ENCODE measurements at places on chromosomes 16 and 17. TPM values are rescaled to one million over a fixed set of nuclear protein-coding genes. Genes with fewer than 3 reads are reported as not detected.

The CCDC144A gene
- total RNA-seq = 3.9 TPM

The KCNH6 gene
- total RNA-seq = not detected

The DHODH gene
- total RNA-seq = 3.9 TPM

The POLR2C gene
- 60.7 TPM for total RNA-seq

The SLFN14 gene
- total RNA-seq = not detected

The JPH3 gene
- 0.55 TPM for total RNA-seq

The FBXW10B gene
- not detected for total RNA-seq

The ZP2 gene
- total RNA-seq = not detected

The FOXC2 gene
- 0.28 TPM for total RNA-seq

The OTOP2 gene
- not detected for total RNA-seq

The EXOC3L1 gene
- 1.1 TPM for total RNA-seq

The FBXL16 gene
- 1.4 TPM for total RNA-seq

The ELMO3 gene
- total RNA-seq = 1.4 TPM

The MAP3K3 gene
- 52.8 TPM for total RNA-seq

The HS3ST3B1 gene
- 1.1 TPM for total RNA-seq

The TEKT5 gene
- 0.83 TPM for total RNA-seq

The TPSD1 gene
- total RNA-seq = 5.3 TPM

The MYOCD gene
- 108 TPM for total RNA-seq

The PLA2G15 gene
- total RNA-seq = 15.7 TPM

The CD300LB gene
- total RNA-seq = 1.1 TPM

The MSLN gene
- not detected for total RNA-seq

The RND2 gene
- total RNA-seq = 4.6 TPM

The FOXO3B gene
- total RNA-seq = 8.9 TPM

The SYNGR2 gene
- total RNA-seq = 20.1 TPM

The KRT40 gene
- not detected for total RNA-seq

The SDR42E2 gene
- total RNA-seq = not detected

The CLDN9 gene
- not detected for total RNA-seq

The PITPNM3 gene
- 4.3 TPM for total RNA-seq

The CRYBA1 gene
- not detected for total RNA-seq

The ERN1 gene
- total RNA-seq = 9.0 TPM

The TMEM100 gene
- total RNA-seq = 13.6 TPM

The TMEM235 gene
- not detected for total RNA-seq

The CBFA2T3 gene
- 4.3 TPM for total RNA-seq

The ALKBH5 gene
- total RNA-seq = 107 TPM

The SOX8 gene
- total RNA-seq = 3.0 TPM

The ABCC12 gene
- not detected for total RNA-seq

The C16orf96 gene
- not detected for total RNA-seq

The KCNAB3 gene
- not detected for total RNA-seq

The CCL3 gene
- total RNA-seq = 2.4 TPM

The TLCD2 gene
- total RNA-seq = 3.6 TPM

The SPATA32 gene
- not detected for total RNA-seq

The GCGR gene
- 0.33 TPM for total RNA-seq

The PRSS33 gene
- not detected for total RNA-seq

The KCNJ18 gene
- not detected for total RNA-seq

The ZNF19 gene
- 5.2 TPM for total RNA-seq

The NT5M gene
- total RNA-seq = 5.4 TPM

The USP43 gene
- total RNA-seq = not detected

The ZNF267 gene
- 9.6 TPM for total RNA-seq

The MFAP4 gene
- total RNA-seq = 192 TPM

The PRR35 gene
- total RNA-seq = not detected

The KRTAP4-4 gene
- not detected for total RNA-seq

The TBKBP1 gene
- total RNA-seq = 9.5 TPM

The SPN gene
- 1.6 TPM for total RNA-seq

The EIF3C gene
- total RNA-seq = 67.4 TPM

The KIF1C gene
- total RNA-seq = 46.4 TPM

The MT2A gene
- 161 TPM for total RNA-seq

The ABCA9 gene
- 47.6 TPM for total RNA-seq

The PSME3 gene
- total RNA-seq = 69.1 TPM

The GH1 gene
- not detected for total RNA-seq

All from sigmoid colon (tissue), 7 donors.